ENCODE measurements at places on chromosomes 3 and 15.

DNA sequence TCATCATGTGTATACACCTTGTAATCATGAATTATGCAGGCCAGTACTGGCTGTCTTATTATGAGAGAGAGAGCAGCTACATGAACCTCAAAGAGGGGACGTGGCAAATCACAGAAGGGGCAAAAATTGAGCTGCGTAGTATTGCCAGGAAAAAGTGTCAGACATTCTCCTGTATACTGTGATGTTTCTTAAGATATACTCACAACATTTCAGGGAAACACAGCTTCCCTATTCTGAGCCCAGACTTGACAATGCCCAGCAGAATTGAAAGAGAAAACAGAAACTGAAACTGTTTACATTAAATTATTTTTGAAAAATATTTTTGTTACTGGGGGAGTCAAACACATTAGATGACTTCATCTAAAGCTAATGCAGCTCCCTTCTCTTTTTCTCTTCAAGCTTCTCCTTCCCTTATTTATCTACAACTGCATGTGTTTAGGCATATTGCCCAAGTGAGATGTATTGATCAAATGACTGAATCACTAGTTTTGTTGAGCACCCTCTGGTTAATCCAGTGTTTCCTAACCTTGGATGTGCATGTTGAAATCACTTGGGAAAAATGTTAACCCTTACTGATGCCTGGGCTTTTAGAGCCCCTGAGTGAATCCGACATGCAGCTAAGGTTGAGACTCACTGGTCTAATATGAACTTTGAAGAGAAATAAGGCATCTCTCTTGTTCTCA, 39.5 kb downstream of the CADPS start:
- no peak for DNase-seq

DNA sequence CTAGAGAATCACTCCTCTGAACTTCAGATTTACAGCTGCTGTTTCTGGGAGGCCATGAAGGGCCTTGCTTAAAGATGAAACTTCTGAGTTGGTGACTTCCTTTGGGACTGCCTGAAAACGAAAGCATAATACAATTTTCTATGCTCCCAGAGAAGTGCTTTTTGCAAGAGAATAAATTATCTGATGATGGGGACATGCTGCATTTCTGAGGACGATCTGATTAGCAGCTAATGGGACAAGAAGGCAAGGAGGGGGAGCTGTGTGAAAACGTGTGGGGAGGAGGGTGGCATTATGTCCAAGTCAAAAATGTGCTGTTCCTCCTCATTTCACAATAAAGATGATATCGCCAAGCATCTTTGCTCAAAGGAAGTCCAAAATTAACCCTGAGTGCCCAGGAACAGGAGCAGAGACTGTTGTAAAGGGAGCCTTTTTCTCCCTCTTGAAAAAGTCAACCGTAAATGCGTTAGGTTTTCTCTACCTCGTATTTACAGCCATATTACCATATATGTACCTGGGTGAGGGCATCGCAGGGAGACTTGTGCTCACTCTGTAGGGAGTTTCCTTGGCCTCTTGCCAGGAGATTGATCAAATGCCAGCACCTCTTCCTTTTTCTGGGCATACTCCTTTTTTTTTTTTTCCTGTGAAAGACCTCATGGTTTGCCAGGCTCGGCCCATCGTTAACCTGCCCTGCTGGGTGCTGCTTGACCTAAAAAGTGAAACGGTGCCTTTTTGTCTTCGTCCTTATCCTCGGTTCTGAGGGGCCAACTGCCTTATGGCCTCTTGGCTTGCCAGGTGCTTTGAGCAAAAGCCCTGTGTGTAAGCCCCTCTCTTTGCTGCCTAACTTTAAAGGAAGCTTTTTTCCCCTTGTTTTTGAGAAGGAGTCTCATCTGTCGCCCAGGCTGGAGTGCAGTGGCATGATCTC, 11.5 kb downstream of the ITPR1 start:
- DNase-seq = no peak

GRCh38 chr3:45273681-45274515, 47.8 kb upstream of the TMEM158 start:
- DNase-seq = no peak

DNA sequence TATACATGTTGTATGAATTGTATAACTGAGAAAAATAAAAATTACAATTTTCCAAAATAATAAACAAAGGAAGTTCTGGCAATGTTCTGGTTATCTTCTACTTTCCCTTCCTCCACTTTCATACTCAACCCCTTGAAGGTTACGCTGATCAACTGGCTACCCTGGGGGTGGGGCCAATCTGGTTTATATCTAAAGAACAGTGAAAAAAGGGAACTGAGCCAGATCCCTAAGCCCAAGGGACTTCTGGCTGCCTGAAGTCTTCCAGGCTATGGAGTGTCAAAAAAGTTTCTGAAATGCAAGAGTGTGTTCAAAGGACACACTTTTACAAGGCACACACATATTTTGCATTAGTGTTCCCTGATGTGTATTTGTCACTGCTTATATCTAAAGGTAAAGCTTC, 591.9 kb downstream of the ROBO1 start:
- no peak for DNase-seq

GRCh38 chr15:76866008-76866407, 39.1 kb downstream of the SCAPER start:
- DNase-seq = no peak

DNA sequence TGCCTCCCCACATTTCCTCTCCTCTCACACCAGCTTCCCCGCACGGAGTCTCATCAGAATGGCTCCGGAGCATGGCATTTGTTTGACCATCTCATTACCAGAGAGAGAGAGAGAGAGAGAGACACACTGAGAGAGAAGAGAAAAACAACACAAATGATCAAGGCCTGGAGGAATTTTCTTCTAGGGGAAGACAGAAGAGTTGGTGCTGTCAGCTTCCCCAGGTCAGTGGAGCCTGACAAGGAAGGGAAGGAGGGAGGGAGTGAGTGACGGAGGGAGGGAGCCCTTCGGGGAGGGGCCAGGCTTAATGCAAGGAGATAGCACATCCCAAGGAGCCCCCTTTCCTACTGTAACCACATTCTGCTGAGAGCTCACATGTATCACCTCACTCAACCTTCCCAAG, 9.1 kb downstream of the ST8SIA2 start:
- DNase-seq = no peak

- DNase-seq = no peak
Observed at GRCh38 chr15:64000183-64000951, 45.9 kb downstream of the DAPK2 start.

DNA sequence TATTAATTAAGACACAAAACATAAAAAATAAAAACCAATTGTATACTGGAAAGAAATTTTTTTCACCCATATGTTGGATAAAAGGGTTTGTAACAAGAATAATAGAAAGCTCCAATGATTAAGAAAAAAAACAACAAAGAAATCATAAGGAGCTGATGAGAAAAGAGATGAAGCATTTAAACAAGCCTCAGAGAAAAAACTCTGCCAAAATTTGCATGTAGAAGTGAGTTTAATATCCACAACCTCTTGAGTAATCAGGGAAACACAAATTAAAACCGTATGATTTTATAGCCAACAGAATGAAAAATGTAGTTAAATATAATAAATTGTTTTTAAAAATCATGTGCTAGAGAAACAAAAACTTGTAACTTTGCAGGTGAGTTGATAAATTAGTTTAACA, 192.9 kb downstream of the BCHE start:
- no peak for DNase-seq

- DNase-seq = no peak
Observed at GRCh38 chr15:93780073-93780472, 451.3 kb upstream of the MCTP2 start.

DNA sequence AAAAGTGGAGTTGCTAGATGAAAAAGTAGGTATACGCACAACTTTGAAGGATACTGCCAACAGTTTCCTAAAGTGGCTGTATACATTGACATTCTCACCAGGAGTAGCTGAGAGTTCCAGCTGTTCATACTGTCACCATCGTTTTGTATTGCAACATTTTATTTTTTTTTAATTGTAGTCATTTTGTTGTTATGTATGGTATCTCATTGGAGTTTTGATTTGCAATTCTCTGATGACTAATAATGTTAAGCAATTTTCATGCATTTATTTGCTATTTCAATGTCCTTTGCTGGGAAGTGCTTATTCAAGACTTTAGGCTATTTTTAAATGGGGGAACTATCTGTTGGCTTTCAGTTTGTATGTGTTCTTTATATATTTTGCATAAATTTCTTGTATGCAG, 185.1 kb upstream of the TGFBR2 start:
- DNase-seq = no peak

DNA sequence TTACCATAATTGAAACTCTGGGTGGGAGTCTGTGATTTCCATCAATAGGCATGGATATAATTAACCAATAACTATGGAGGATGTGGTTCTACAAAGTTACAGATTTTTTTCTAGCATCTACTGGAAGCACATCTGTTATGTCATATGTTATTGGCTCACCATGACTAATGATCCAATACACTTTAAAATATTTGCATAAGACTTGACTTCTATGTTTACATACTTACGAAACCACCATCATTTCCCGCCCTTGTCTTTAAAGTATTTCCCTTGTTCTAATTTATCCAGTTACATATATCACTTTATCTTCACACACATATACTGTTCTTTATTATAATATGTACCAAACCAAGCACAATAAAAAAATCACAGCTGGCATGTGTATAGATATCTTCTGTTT, 380.3 kb upstream of the CBLB start:
- DNase-seq = no peak

GRCh38 chr15:85592148-85592547, 202.6 kb downstream of the KLHL25 start:
- no peak for DNase-seq

GRCh38 chr15:29451201-29451781, 181.7 kb upstream of the NSMCE3 start:
- DNase-seq = no peak

DNA sequence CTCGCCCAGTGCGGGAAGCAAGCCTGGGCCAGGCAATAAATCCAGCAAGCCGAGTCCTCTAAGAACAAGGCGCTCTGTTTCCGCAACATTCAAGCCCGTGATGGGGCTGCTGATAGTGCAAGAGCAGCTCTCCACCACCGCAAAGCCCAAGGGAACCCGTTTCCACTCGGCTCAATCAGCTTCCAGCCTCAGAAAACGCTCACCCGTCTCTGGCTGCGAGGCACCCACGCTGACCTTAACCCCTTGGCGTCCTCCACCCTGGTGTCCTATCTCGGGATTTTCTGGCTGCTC, 17.8 kb downstream of the SPATA12 start:
- no peak for DNase-seq

DNA sequence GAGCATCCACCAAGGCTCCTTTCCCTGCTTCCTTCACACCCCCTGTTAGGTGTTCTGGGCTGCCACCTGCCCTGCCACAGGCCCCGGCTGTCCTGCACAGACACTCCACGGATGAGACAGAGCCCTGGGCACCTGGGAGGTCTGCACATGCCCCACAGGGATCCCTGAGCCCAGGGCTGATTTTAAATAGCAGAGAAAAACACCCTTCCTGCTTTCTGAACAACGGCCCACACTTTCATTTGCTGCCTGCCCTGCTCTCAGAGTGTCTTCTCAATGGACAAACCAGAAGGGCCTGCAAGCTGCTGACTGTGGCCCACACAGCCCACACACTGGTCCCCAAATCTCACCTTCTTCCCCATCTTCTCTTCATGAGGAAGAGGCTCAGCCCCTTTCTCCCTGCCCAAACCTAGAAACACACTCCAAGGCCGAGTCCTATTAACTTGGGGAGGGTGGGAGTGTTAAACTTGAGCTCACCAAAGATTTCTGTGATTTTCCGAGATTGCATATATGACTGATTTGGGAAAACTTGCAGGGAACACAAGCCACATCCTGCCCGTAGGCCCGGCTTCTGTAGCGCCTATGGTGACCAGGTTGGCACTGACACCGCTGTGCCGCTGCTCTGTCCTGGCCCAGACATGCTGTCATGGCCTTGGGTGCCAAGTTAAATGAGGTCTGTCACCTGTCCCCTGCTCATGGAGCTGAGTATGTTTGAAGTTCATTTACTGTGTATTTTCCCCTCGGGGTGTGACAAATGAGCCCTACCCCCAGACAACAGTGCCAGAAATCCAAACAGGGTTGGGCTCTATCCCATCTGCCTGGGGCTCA, 47.2 kb upstream of the KLF13 start:
- no peak for DNase-seq

GRCh38 chr3:104596054-104596453, 770.7 kb upstream of the ALCAM start:
- DNase-seq = no peak

DNA sequence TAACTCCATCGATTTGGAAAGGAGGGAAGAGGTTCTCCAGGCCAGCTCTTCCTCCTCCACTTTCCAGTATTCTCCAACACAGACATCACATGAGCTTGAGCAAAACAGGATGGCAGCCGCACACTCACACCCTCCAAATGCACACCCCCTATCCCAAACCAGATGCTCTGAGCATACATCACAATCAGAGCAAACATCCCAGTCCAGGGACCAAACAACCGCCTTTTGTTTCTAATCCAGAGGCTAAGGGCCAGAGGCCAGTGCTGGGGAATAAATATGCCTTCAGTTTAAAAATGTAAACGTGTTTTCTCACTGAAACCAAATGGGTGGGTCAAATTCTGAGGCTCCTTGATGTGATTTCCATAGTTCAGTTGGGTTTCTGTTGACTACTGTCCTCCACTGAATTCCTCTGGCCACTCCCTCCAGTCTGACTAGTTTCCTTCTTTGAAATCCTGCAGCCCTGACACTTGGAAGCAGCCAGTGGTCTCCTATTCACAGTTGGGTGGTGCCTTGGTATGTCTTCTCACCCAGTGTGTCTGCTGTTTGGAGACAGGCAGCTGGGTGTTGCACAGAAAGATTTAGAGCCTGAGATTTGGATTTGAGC, 19.2 kb upstream of the MFGE8 start:
- DNase-seq = peak; percentile 66

GRCh38 chr3:67381667-67382272, 272.6 kb downstream of the SUCLG2 start:
- DNase-seq = no peak

DNA sequence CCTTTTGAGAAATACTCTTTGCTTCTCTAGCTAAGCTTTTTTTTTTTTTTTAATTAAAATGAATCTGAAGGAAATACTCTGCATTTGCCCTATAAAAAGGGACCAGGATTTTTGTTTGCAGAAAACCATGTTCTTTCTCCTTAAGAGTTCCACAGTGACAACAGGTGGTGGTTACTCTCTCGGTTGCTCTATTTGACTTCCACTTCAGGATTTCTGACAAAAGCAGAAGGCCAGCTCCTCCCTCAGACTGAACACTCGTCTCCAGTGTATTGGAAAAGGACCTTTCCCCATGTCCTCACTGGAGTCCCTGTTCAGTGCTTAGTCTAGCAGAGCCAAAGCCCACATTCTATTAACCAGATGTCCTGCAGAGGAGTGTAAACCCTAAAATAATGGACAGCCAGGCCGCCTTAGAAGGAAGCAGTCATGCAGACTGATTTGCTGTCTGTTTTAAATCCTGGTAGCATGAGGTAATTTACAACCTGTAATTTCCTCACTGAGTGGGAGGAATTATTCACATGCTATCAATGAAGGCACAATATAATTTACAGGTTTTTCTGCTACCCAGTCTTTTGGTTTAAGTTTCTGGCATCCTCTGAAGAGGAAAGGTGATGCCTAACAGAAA, 599.3 kb downstream of the PYDC2 start:
- no peak for DNase-seq

- no peak for DNase-seq
Observed at GRCh38 chr3:197794115-197794514, 3.1 kb downstream of the LRCH3 start.

Measured in hippocampal formation (tissue), 2 donors.